NCI-H460 (cell line): ENCODE measurements at places on chromosomes 7 and 10. TPM values are rescaled to one million over a fixed set of nuclear protein-coding genes. Genes with fewer than 3 reads are reported as not detected.
A peak's percentile ranks its signal among the peaks of the same experiment; 100 is the strongest.

The ZNF425 gene
- 0.26 and 0.87 TPM in 2 replicates for total RNA-seq

The WDFY4 gene
- not detected in 2 replicates for total RNA-seq

The NXPH1 gene
- 1.1 and 2.4 TPM in 2 replicates for total RNA-seq

The BLNK gene
- total RNA-seq: not detected in 2 replicates

DNA sequence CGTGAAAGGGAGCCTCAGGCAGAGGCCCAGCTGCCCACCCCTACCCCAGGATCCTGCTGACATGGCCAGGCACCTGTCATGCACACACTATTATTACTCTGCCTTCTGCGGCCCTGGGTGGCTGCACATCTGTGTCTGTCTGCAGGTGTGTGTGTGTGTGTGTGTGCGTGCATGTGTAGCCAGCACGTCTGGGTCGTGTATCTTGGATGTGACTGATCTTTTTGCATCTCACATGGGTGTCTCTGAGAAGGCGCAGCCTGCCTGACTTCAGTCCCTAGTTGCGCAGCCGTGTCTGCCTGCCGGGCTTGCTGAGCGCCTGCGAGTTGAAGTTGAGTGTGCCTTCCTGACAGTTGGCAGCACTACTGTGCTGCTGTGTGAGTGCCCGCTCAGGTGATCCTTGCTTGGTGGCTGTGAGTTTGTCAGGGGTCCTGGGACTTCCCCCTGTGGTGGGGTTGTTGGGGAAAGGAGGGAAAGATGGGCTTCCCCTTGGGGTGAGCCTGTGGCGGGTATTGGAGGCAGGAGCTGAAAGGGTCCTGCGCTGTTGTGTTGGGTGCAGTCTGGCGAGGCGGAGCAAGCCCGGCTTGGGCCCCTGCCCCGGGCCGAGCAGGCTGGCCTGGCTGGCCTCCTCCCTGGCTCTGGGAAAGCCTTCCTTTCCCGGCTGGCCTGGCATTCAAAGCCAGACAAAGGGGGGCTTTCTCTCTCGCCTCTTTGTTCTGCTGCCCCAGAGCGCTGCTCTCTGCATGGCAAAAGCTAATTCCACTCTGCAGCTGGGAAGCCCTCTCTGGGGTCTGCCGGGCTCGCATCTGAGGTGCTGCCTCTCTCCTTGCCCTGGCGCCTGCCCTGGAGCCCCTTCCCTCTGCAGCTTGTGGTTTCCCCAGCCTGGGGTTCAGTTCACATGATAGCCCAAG is 4.9 kb downstream of the TRIM8 start:
- no peak for DNase-seq

- DNase-seq: no peak
These were observed 158.3 kb upstream of the PFKP start for GRCh38 chr10:2908851-2909630.

DNA sequence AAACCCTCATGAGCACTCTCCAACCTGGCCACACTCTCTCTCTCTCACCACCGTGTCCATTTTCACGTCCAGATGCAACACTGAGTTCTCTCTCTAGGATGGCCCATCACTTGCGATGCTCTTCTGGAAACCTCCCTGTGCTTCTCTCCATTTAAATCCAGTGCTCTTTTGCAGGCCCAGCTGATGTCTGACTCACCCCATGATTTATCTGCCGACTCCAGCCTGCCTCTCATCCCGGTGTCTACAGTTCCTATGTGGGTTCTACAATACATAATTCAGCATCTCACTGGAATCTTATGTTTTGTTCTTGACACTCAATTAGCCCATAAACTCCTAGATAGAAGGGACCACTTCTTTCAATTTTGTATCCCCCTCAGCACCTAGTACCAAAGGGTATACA is 5.0 kb downstream of the TPK1 start:
- no peak for DNase-seq

DNA sequence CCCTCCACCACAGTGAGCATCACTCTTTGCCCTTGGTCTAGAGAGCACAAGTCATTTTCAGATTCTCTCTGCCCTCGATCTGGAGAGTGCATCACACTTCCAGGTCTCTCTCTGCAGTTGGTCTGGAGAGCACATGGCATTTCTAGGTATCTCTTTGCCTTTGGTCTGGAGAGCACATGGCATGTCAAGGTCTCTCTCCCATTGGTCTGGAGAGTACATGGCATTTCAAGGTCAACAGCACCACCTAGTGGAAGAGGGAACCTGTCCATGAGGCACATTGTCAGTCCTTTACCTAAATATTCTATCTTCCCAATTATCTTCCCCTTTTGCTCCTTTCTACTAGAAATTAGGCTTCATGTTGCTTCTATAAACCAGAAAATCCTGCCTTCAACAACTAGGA is 1139.4 kb downstream of the XPNPEP1 start:
- DNase-seq: peak; percentile 13

DNA sequence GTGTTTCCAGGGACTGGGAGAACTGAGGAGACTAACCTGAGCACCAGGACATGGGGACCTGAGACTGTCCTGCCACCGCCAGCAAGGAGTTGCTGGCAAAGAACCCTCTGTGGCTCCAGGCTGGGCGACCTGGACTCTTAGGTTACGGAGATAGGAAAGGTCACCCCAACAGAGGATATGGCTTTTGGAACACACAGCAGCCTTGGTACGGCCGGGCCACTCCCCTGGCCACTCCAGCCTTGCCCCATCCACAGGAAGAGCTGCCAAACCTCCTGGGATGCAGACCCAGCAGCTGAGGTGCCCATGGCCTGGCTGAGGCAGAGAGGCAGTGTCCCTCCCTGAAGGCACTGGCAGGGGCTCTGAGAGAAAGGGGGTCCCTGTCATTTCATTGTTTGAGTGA is 137.8 kb downstream of the OAT start:
- DNase-seq: no peak

GRCh38 chr7:151699147-151699927 is 177.6 kb downstream of the PRKAG2 start:
- no peak for DNase-seq

GRCh38 chr7:123485187-123485586 is 49.2 kb downstream of the IQUB start:
- no peak for DNase-seq

GRCh38 chr10:44799966-44800365 is 111.2 kb upstream of the TMEM72 start:
- no peak for DNase-seq

DNA sequence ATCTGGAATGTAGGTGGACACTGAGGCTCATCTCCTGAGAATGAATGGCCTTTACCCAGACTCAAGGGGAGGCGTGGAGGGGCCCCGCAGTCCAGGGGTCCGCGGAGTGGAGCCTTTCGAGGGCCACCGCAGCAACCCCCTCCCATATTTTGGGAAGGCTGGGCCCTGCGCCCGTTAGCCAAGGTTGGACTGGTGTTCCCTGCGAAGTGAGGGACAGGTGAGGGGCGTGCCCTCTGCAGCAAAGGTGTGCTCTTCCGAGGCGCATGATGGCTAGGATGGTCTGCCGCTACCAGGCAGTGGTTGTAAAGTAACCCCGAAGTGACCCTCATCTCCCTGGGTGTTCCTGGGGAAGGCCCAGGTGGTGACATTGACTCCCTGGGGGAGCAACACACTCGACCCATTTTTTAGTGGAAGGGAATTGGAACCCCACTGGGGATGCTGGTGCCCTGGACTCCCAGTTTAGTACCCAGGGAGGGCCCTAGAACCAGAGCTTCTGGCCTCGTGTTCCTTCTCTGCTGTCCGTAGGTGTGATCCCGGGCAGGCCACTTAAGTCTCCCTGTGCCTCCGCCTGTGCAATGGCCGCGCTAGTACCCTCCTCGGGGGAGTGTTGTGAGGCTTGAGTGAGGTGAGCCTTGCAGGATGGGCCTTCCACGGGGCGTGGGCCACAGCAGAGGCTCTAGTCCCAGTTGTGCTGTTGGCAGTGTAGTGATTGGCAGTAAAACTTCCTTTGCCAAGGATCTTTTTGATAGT is 779 bp downstream of the FAM241B start:
- no peak for DNase-seq

GRCh38 chr10:92993699-92994272 is 66.8 kb upstream of the CYP26C1 start:
- DNase-seq: no peak

DNA sequence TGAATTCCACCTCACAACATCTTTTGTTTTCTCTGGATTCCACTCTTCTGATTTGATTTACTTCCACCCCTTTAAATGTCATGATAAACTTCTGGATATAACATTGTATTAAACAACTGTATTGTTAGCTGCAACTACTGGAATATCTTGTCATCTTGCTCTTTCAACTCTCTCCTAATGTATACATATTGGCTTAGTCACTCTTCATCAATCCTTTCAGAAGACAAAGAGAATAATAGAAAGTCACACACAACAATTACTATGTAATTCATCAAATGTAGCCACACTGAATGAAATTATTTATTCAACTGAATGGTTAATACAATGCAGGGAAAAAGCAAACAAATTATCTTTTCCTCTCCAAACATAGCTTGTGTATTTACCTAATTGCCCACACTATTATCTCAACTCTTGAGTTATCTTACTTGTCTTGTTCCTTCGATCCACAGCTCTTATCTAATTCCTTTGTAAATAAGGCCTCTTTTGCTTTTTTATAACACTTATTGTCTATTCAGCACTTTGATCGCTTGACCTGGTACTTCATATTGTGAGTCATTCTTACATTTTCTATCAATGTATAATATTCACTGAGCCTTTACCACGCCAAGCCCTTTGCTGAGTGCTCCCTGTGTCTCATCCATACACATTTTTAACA is 16.7 kb downstream of the SEMA3A start:
- DNase-seq: no peak

- DNase-seq: no peak
These were observed 33.8 kb upstream of the PRLHR start for GRCh38 chr10:118629211-118629610.
